ENCODE measurements at places on chromosomes 12 and 14.

- no peak for DNase-seq
Measured at GRCh38 chr14:89014569-89014850, 190.1 kb downstream of the TTC8 start.

GRCh38 chr12:8093291-8093690 lies 11.2 kb downstream of the NECAP1 start:
- no peak for DNase-seq

GRCh38 chr12:104852102-104852501 lies 106.0 kb downstream of the SLC41A2 start:
- DNase-seq: no peak

DNA sequence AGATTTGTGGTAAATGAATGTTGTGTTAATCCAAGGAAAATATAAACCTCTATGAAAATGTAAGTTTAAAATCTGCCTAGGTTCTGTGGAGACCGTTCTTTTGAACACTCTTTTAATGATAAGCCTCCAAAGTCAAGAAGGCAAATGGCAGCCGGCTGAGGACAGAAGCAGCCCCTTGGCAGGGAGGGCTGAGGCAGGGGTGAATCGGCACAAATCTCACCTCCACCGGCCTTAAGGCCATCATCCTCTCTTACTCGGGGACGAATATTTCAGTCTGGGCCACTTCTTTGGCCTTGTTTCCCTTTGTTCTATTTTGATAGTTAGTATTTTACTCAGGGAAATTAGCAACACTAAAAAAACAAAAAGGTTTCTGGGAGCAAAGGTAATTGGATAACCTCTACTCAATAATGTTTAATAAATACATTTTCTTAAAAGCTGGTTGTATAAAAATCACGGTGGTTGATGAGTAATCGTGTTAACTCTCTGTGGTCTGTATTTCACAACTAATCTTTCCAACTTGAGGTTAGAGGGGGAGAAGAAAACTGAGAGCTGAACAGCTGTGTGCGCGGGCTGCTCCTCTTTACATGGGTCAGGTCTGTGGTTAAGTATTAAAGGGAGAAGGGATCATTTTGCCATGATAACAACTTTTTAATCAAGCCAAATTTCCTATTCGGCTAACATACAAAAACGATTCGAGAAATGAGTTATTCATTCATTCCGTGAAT lies 18.6 kb downstream of the LGMN start:
- no peak for DNase-seq

DNA sequence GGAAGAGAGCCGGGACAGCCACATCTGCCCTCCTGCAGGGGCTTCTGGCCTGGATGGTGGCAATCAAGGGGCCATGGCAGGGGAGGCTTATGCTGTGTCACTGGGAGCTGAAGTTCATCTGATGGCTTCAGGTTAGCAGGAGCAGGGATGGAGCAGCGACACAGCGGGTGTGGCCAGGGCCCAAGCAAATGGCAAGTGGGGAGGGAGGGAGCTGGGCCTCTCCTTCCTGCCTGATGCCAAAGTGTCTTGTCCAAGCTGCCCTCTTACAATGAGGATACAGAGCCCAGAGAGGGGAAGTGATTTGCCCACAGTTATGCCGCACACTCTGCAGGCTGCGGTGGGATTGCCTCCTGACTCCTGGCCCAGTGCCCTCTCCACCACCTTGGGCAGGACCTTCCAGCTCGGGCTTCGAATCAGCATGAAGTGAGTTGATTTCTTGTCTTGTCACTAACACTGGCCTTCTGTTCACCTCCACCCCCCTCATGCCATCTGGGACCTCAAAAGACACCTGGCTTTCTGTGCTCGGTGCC lies 51.3 kb downstream of the IQSEC3 start:
- no peak for DNase-seq

DNA sequence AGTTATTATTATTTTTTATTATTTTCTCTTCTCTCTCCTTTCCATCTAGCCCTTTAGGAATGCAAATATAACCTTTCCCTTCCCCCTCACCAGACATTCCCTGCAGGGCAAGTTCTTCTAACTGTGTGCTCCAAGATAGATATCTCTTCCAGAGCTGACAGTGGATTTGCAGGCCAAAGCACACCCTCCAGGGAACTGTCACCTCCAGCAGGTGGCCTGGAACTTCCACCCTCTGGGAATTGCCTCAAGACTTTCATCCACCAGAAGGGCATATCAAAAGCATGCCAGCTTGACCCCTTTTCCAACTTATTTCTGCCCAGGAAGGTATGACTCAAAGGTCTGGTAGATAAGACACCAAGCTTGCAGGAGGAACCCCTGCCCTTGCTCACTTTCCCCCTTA lies 13.6 kb upstream of the KCNA5 start:
- no peak for DNase-seq

Measured in stimulated activated naive B cell treated with anti-CD40 and anti-IgM and Interleukin-4, amounts not matched to agents 10 μg/mL and 1 μg/mL and 100 μg/mL, for 72 hours (primary cell).